ENCODE measurements at places on chromosomes 2 and 18.

- DNase-seq = no peak
Measured at GRCh38 chr2:80420530-80421208, 116.1 kb upstream of the LRRTM1 start.

GRCh38 chr18:3526421-3527354 is 76.7 kb downstream of the TGIF1 start:
- no peak for DNase-seq

DNA sequence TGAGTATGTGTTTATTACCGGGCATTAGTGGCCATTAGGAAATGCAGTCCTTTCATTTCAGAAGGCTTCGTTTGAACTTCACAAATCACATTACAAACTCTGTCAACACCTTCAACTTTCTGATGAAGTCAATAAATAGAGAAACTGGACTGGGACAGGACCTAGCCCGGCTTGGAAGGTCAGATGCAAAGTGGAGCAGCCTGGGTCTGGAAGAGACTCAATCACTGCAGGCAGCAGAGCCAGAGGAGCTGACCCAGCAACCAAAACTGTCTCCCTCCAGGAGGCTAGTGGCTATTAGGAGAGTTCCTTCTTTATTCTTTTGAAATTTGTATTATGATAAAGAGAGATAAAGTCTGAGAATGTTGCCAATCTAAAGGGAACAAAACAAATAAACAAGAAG is 167.2 kb upstream of the SPOPL start:
- no peak for DNase-seq

- no peak for DNase-seq
Measured at GRCh38 chr2:56199492-56199891, 15.7 kb downstream of the CCDC85A start.

- DNase-seq = no peak
Measured at GRCh38 chr2:10964052-10964790, 52.5 kb downstream of the KCNF1 start.

- no peak for DNase-seq
Measured at GRCh38 chr2:136057023-136057801, 60.7 kb downstream of the CXCR4 start.

GRCh38 chr2:82289446-82289845 is 1984.9 kb upstream of the LRRTM1 start:
- DNase-seq = no peak

DNA sequence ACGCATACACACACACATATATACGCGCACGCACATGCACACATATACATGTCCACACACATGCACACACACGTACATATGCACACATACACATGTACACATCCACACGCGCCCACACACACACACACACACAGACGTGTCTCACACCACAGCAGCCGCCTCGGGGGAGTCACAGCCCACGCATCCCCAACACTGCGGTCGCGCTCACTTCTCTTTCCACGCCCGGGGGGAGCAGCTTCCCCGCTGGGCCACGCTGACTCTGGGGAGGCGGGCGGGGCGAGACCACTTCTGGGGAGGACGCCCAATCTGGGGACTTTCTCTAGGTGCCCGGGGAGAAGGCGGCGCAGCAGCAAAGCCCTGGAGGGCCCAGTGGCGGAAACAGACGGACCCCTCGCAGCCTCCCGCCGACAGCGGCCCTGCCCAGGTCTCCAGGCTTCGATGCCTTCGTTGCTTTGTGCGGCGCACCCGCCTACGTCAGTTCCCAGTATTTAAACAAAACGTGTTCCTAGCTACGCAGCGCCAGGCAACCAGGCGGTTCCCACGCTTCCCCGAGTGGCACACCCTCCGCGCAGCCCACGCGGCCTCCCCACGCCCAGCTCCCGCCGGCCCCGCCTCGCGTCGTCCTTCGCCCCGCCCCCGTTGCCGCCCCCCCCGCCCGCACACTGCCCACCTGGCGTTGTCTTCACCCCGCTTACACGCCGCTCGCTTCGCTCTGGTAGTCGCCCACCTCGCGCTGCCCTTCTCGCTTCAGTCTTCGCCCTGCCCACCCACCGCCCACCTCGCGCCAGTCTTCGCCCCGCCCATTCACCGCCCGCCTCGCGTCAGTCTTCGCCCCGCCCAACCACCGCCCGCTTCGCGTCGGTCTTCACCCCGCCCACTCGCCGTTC is 810 bp upstream of the RBFA start:
- DNase-seq = no peak

DNA sequence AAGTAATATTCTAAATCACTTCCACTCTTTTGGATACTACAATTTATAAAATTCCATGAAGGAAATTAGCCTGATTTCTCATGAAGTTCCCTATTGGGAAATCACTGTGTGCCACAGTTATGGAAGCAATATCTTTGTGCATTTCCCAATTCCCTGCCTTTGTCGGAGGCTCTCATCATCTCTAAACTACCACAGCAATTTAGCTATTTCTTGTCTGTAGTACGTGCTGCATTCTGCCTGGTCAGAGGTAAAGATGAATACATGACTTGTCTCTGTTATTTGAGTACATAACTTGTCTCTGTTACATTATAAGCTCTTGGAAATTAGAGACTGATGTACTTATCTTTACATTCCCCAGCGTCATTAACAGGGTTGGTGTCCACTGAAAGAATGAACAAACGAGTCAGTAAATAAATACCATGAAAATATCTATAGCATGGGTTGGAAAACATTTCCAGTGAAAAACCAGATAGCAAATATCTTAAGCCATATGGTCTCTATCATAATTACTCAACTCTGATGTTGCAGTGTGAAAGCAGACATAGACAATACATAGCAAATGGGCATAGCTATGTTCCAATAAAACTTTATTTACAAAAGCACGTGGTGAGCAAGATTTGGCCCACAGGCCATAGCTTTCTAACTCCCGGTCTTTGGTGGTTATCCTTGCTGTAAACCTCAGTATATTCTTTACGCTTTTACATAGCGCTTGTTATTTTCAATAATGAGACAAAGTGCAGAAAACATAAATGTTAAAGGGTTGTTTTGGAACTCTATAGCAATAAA is 78.8 kb downstream of the BCL2 start:
- no peak for DNase-seq

DNA sequence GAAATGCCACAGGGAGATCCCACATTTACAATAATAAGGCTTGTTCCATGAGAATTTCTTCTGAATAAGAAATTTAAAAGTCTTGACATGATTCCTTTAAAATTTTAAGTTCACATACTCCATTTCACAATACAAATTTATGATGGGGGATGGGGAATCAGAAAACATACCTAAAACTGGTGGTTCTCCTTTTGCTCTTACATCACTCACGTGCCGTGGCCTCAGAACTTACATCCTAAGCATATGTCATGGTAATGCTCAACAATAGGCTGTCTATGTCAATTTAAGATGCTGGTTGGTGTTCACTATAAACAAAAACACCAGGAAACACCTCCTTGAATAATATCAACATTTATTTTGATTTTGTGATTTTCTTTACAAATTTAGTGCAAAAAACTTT is 12.8 kb downstream of the UPP2 start:
- no peak for DNase-seq

DNA sequence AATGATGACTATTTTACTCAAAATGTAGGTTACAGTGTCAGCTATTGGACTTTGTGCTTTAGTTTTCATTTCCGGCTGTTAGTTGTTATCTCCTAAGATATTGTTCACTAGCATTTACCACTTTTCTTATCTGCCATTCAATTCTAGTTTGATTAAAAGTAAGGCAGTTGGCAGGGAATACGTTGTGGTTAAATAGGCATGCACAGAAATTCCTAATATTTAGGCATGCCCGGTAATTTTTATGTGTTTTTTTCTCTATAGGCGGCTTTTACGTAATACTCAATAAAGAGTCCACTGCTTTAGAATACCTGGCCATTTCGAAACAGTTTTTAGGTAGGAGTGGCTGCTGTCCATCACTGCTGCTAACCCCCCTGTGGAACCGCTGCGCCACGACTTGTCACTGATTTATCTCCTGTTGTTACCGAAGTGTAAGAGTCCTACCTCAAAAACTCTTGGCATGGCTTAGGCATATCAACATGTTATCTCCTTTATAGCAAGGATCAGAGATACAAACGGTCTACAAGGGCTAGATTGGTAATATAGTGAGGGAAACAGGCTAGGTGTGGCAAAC is 39.5 kb downstream of the BABAM2 start:
- DNase-seq = no peak

- DNase-seq = no peak
Measured at GRCh38 chr2:226337941-226338600, 461.5 kb downstream of the IRS1 start.

DNA sequence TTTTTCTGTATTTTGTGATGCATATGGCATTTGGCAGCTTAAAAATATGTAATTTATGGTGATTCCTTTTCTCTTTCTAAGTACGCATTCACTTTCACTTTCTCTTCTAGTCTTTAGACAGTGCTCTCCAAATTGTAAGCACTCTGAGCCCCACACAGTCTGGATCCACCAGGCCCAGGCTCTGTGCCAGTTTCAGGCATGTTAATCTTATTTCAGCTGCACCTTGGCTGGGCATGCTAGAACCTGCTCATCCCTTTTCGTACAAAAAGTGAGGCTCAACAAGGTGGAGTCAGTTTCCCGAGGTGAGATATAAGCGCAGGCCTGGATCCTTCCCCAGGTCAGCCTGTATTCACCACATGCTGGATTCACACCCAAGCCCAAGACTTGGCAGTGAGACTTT is 203.9 kb downstream of the MTX2 start:
- no peak for DNase-seq

DNA sequence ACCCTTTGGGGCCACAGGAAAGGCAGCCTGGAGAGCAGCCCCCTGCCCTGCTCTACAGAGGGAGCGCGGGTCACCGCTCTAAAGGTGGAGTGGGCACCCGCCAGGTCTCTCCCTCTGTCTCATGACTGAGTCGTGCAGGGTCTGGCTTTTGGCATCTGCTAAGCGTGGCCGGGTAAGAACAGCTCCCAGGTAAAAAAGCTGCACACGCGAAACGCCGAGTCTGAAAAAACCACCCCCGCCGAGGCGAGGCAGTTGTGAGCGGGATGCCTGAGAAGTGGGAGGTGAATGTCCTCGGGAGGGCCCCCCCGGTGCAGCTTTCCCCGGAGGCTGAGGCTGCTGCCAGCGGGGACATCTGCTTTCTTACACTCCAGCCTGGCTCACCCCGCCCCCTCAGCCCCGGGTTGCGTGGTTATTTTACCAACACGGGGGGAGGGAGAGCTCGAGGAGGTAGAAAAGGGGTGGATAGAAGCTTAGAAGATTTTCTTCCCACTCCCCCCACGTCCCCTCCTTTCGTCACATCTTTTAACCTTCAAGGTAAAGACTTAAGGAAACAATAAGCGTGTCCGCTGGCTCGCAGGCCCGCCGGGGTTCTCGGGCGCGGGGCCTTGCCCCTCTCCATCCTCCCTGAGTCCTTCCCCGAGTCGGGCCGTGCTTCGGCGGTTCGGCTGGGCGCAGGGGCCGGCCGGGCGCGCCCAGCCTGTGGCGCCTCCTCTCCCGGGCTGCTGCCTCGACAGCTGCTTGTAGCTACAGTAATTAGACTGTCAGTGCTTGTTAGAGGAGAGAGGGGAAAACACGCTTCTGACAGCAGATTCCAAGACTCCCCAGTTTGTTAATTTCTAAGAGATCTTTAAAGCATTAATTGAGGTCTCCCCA is 70.6 kb upstream of the PSMD14 start:
- no peak for DNase-seq

GRCh38 chr2:160581035-160581434 is 87.4 kb upstream of the RBMS1 start:
- no peak for DNase-seq

DNA sequence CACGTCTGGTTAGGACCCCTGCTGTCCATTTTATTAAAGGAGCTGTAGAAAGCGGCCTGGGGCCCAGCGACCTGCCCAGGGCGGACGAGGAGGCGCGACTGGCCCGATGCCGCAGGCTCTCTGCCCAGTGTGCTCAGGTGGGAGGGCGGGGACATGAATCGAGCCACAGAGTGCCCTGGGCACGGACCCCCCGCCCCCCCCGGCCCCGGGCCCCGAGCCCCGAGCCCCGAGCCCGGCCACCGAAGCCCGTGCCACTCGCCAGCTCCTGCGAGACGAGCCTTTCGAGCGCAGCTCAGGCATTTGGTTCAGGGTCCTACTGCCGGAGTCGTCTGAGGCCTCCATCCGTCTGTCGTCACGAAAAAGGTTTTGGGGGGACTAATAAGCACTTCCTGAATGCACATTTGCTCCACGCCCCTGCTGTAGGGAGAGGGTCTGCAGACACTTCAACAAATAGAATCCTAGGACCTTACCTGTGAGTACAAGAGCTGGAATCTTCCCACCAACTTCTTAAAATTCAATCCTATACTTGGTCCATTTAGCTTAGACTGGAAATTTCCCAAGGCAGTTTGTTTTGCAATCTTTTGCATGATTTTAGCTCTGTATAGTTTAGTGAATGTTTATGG is 602 bp upstream of the ADAM17 start:
- no peak for DNase-seq

- DNase-seq = no peak
Measured at GRCh38 chr2:182798736-182799135, 67.7 kb downstream of the FRZB start.

GRCh38 chr2:38128653-38129052 is 52.7 kb upstream of the CYP1B1 start:
- DNase-seq = no peak

- no peak for DNase-seq
Measured at GRCh38 chr18:61910101-61910500, 17.3 kb upstream of the RNF152 start.

- no peak for DNase-seq
Measured at GRCh38 chr2:113113807-113114206, 13.6 kb upstream of the IL1RN start.

GRCh38 chr2:19796035-19796695 is 105.6 kb downstream of the TTC32 start:
- DNase-seq = no peak

DNA sequence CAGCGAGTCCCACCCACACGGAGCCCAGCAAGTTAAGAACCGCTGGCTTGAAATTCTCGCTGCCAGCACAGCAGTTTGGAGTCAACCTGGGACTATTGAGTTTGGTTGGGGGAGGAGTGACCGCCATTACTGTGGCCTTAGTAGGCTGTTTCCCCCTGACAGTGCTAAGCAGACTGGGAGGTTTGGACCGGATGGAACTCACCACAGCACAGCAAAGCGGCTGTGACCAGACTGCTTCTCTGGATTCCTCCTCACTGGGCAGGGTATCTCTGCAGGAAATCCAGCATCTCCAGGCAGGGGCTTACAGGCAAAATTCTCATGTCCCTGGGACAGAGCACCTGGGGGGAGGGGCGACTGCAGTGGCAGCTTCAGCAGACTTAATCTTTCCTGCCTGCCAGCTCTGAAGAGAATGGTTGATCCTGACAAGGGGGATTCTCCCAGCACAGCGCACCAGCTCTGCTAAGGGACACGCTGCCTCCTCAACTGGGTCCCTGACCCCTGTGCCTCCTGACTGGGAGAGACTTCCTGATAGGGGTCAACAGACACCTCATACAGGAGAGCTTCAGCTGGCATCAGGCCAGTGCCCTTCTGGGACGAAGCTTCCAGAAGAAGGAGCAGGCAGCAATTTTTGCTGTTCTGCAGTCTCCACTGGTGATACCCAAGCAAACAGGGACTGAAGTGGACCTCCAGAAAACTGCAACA is 425.4 kb downstream of the NYAP2 start:
- DNase-seq = no peak

- DNase-seq = no peak
Measured at GRCh38 chr18:45677276-45677807, 46.6 kb upstream of the SLC14A1 start.

- DNase-seq = no peak
Measured at GRCh38 chr18:55390898-55391297, 197.1 kb downstream of the TCF4 start.

GRCh38 chr2:102803897-102804217 is 42.0 kb downstream of the TMEM182 start:
- DNase-seq = no peak

Measured in cortex of kidney (tissue), 1 donor.